ENCODE measurements at places on chromosomes 5 and 9. TPM values are rescaled to one million over a fixed set of nuclear protein-coding genes. Genes with fewer than 3 reads are reported as not detected.

PCDHB8 gene
- total RNA-seq = 3.4 TPM

LCN9 gene
- total RNA-seq = not detected

KIF24 gene
- total RNA-seq = 4.3 TPM

ZFP37 gene
- 22.7 TPM for total RNA-seq

OR1L6 gene
- total RNA-seq = not detected

PCDHAC1 gene
- total RNA-seq = 7.6 TPM

FOXD4L6 gene
- total RNA-seq = not detected

OLFM1 gene
- 48.8 TPM for total RNA-seq

PIP5K1B gene
- 29.0 TPM for total RNA-seq

TLX3 gene
- total RNA-seq = not detected

PLPPR1 gene
- 73.4 TPM for total RNA-seq

AGXT2 gene
- total RNA-seq = not detected

FAXDC2 gene
- 23.8 TPM for total RNA-seq

FER gene
- 71.6 TPM for total RNA-seq

C9orf152 gene
- total RNA-seq = 0.38 TPM

NEUROG1 gene
- total RNA-seq = 5.9 TPM

CARD6 gene
- total RNA-seq = 2.3 TPM

TEK gene
- total RNA-seq = 20.5 TPM

GLRA1 gene
- 1.4 TPM for total RNA-seq

MSX2 gene
- 0.82 TPM for total RNA-seq

CDH18 gene
- total RNA-seq = 19.5 TPM

THBS4 gene
- 217 TPM for total RNA-seq

SPATA6L gene
- 4.7 TPM for total RNA-seq

NMRK1 gene
- total RNA-seq = 28.4 TPM

FCN2 gene
- total RNA-seq = not detected

NR2F1-AS1 gene
- 32.1 TPM for total RNA-seq

NEURL1B gene
- total RNA-seq = 21.6 TPM

SH2D3C gene
- 10.7 TPM for total RNA-seq

MACROH2A1 gene
- total RNA-seq = 274 TPM

PCDHB7 gene
- total RNA-seq = 7.9 TPM

CDH6 gene
- total RNA-seq = 36.2 TPM

TTC16 gene
- not detected for total RNA-seq

PCDHGA1 gene
- total RNA-seq = 1.8 TPM

INSYN2B gene
- 0.49 TPM for total RNA-seq

TAF11L10 gene
- not detected for total RNA-seq

C9orf85 gene
- total RNA-seq = 17.3 TPM

LOX gene
- 85.4 TPM for total RNA-seq

MSH3 gene
- 37.8 TPM for total RNA-seq

CCNJL gene
- total RNA-seq = 10.8 TPM

HRH2 gene
- total RNA-seq = 1.8 TPM

REEP2 gene
- total RNA-seq = 29.5 TPM

TAF11L14 gene
- total RNA-seq = not detected

WNT8A gene
- not detected for total RNA-seq

ADAMTS13 gene
- 5.1 TPM for total RNA-seq

LHX3 gene
- 18.5 TPM for total RNA-seq

FBP1 gene
- total RNA-seq = 1.9 TPM

C8G gene
- not detected for total RNA-seq

RBM27 gene
- total RNA-seq = 45.7 TPM

FRRS1L gene
- total RNA-seq = 28.0 TPM

CDX1 gene
- not detected for total RNA-seq

ENTR1 gene
- 25.7 TPM for total RNA-seq

BNC2 gene
- 24.6 TPM for total RNA-seq

AK1 gene
- 38.4 TPM for total RNA-seq
